ENCODE measurements at places on chromosomes 5 and 9.

- DNase-seq: peak; percentile 91
Measured at GRCh38 chr9:76610011-76610352, 151.0 kb downstream of the GCNT1 start.

- no peak for DNase-seq
Measured at GRCh38 chr5:180644129-180644824, 5.1 kb downstream of the FLT4 start.

DNA sequence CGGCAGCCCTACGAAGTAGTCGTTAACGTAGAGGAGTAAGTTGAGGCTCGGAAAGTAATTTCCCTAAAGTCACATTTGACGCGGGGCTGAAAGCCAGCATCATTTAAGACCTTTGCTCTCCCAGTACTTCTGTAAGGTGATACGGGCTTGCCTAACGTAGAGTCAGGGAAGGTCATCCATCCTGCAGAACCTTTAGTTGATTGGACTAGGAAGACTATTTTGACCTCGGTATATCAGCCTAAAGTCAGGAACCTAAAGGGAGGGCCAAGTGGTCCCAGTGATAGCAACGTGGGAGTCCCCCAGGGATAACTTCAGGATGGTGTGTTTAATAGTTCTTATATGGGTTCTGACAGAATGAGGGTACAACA, 657 bp downstream of the NUP214 start:
- DNase-seq: no peak

GRCh38 chr5:179124853-179125788, 64.9 kb downstream of the ZNF354C start:
- no peak for DNase-seq

GRCh38 chr5:123511290-123511647, 708 bp upstream of the CSNK1G3 start:
- peak; percentile 47 for DNase-seq

GRCh38 chr5:31781772-31782171, 142.8 kb downstream of the PDZD2 start:
- no peak for DNase-seq

- peak; percentile 97 for DNase-seq
Measured at GRCh38 chr5:57441557-57441956, 41.1 kb downstream of the ACTBL2 start.

DNA sequence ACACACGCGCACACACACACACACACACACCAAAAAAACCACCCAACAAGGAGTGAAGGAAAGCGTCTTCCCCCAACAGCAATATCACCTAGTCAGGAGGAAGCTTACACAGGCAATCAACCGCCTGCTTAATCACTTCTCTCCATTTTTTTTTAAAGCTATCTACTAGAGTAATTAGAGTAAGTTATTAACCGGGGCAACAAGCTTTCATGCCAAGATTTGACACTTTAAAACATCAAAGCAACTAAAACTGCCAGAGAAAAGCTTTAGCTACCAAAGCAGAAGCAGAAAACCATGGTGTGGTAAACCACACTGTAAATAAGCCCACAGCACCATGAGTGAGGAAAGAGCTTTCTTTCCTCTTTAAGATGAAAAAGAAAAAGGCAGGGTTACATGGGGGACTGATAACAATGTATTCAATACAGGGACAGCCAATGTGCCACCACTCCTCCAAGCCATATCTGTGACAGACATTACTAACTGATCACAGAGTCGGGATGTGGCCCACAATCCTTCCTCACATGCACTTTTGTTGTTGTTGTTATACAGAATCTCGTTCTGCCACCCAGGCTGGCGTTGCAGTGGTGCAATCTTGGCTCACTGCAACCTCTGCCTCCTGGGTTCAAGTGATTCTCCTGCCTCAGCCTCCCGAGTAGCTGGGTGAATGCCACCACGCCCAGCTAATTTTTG, 282.1 kb downstream of the CRB2 start:
- DNase-seq: peak; percentile 28

DNA sequence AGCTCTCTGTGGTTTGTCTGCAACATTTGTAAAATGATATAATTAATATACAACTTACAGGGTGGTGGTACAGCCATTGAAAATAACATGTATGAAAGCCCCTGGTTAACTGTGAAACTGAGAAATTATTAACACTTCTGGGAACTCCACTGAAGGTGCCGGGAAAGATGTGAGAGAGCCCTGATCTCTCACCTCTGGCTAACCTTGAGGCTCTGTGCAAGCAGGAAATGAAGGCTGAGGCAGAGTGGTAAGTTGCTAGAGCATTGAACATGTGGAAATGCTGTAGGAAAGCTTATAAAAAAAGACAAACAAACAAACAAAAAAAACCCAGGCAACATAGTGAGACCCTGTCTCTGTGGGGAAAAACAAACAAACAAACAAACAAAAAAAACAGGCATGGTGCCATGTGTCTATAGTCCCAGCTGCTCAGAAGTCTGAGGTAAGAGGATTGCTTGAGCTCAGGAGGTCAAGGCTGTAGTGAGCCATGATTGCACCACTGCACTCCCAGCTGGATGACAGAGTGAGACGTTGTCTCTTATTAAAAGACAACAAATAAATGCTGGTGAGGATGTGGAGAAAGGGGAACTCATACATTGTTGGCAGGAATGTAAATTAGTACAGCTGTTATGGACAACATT, 7.5 kb downstream of the CATSPER3 start:
- DNase-seq: peak; percentile 71

DNA sequence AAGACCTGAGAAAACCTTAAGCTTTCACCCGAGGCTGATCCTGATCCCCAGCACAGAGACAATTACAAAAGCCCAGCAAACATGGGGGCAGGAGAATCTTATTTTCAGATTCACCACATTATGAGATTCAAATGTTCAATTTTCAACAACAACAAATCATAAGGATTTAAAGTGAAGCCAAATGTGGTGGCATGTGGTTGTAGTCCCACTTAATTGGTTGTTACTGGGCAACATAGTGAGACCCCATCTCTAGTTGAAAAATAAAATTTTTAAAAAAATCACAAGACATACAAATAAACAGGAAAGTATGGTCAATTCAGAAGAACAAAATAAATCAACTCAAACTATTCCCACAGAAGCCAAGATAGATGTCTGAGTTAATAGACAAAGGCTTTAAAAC, 3.9 kb upstream of the RABGAP1 start:
- no peak for DNase-seq

- DNase-seq: no peak
Measured at GRCh38 chr5:141628175-141628788, 8.4 kb downstream of the HDAC3 start.

GRCh38 chr5:133962131-133962530, 6.3 kb downstream of the C5orf15 start:
- peak; percentile 16 for DNase-seq

DNA sequence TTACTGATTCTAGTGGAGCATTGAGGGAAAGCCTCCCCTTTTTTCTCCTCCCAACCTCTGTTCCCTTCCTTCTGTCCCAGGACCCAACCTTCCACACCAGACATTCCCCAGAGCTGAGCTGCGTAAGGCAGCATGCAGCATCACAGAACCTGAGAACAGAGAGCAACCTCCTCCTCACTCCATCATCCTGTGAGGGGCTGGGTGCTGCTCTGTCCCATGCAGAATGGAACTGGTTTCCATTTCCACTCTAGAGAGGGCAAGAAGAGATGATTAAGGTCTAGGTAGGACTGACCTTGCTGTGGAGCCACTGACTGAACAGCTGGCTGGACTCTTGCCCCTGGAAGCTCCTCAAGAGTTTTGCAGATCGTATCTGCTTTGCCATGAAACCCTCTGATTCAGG, 30.1 kb upstream of the IL7R start:
- no peak for DNase-seq

DNA sequence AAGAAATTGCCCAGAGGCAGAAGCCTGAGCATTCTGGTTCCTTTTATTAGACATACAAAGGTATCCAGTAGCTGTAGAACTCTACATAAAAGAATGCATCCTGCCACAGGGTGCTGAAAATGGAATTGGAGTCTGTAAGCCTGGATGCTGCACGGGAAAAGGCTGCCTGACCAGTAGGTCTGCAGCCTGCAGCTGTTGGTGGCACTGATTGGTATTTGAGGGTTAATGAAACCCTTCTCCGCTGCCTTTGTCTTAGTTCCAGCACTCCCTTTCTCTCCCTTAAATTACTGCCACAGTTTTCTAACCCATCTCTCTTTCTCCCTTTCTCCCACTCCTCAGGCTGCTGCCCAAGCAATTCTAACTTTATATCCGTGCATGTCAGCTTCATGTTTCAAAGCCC, 64.7 kb downstream of the BRINP1 start:
- no peak for DNase-seq

DNA sequence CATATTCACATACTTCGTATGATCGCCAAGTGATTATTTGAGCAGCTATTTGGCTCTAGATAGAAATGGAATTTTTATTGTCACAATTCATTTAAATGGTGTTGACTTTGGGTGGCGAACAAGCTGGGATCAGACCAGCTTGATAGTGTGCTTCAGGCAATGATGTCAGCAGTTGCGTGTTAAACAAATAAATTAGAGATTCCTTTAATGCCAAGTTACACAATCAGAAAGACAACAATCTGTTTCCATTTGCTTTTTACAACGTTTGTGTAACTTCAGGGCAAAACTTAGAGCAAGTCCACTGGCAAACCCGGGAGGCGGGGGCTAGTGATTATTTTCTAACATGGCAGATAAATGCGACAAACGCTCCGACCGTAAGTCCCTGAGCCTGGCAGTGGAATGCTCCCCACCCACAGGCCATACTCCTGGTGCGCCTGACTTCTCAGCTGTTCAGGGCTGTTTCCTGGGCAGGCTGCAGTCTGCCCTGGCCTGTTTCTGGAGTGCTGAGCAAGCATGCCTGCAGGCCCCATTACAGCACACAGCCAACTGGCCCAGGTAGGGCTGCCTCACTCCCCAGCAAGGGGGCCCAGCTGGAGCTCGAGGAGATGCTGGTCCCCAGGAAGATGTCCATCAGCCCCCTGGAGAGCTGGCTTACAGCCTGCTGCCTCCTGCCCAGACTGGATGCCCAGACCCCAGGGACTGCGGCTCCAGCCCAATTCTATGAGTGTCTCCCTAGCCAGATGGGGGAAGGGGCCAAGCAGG, 88.7 kb downstream of the BASP1 start:
- DNase-seq: peak; percentile 98

Data from fibroblast of villous mesenchyme (primary cell).